ENCODE measurements at places on chromosomes 3 and 15. TPM values are rescaled to one million over a fixed set of nuclear protein-coding genes. Genes with fewer than 3 reads are reported as not detected.

DNA sequence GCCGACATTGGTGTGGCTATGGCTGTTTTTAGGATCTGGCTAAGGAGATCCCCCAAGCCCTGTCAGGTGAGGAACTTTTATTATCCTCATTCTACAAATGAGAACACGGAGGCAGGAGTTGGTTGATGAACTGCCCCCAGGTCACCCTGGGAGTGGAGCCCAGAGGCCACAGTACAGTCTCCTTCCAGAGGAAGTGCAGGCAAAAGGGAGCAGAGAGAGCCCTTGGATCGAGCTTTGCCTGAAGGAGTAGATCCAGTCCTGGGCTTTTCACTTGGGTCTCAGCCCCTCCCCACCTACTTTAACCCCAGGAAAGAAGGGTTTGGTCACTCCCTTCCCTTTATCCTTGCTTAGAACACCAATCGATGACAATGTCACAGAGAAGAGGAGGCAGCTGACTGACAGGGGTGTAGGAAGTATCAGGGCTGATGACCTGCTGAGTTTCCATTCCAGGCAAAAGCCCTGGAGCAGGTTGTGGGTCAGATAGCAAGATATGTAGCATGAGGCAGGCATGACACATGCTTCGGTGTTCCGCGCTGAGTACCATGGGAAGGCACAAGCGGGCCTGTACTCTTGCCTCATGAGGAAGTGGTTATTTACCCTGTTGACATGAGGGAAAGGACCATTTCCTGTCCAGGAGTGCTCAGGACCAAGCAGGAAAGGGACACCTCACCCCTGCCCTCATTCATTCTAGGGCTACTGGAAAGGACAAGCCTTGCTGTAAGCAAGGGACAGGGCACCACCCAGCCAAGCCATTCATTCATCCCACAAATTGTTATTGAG lies 5.8 kb upstream of the PLA2G4D start:
- no peak for DNase-seq

- no peak for DNase-seq
Measured at GRCh38 chr3:69998759-69999139, 784 bp upstream of the SAMMSON start.

DNA sequence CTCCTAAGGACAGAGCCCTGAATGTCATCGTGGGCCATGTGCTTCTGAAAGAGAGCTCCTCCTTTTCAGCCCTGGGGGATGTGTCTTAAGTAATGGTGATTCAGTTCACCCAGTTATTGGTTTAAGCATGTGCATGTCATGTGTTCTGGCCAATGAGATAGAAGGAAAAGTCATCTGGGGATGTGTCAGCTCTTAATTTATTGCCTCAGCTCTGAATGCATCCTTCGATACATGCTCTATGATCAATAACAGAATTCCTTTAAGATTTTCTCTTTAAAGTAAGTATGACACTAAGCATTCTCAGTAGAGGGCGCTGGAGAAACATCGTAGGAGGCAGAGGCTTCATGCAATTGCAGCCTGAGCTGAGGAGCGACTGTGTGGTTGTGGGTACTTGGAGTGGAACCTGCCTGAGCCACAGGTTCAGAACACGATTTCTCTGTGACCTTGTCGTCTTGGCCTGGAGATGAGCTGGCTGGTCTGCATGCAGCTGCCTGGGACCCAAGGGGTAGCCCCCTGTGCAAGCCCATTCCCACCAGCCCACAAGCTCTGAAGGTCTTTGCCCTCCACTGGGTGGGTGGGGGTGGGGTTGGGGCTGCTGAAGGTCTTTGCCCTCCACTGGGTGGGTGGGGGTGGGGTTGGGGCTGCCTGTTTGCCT lies 69.5 kb downstream of the C3orf38 start:
- DNase-seq: no peak

- no peak for DNase-seq
Measured at GRCh38 chr3:107911337-107912000, 179.4 kb downstream of the CD47 start.

GRCh38 chr15:99721104-99721778 lies 12.0 kb downstream of the LYSMD4 start:
- no peak for DNase-seq

DNA sequence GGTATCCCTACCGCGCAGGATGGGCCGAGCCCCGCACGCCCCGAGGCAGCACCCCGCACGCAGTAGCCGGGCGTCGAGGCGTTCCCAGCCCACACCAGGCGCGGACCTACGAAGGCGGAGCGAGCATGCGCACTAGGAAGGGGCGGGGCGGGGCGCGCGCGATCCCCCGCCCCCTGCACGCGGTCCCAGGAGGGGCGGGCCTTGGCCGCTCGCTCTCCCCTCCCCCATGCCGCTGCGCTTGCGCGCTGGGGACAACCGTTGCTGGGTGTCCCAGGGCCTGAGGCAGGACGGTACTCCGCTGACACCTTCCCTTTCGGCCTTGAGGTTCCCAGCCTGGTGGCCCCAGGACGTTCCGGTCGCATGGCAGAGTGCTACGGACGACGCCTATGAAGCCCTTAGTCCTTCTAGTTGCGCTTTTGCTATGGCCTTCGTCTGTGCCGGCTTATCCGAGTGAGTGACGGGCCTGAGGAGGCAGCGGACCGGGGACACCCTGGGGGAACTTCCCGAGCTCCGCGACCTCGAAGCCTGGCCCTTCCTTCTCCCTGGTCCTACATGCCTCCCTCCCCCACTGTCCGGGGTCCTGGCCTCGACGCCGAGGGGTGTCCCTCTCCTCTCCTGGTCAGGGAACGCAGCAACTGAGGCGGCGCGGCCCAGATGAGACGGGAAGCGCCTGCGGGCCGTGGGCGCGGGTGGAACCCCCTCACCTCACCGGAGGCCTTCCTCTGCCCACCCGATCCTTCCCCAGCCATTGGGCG lies at the start of gene SPESP1:
TSS of gene SPESP1 (plus strand) at position 258 of the 755 bp plus-strand sequence. CDS start at position 387, 129 bp downstream.
- peak; percentile 79 for DNase-seq

DNA sequence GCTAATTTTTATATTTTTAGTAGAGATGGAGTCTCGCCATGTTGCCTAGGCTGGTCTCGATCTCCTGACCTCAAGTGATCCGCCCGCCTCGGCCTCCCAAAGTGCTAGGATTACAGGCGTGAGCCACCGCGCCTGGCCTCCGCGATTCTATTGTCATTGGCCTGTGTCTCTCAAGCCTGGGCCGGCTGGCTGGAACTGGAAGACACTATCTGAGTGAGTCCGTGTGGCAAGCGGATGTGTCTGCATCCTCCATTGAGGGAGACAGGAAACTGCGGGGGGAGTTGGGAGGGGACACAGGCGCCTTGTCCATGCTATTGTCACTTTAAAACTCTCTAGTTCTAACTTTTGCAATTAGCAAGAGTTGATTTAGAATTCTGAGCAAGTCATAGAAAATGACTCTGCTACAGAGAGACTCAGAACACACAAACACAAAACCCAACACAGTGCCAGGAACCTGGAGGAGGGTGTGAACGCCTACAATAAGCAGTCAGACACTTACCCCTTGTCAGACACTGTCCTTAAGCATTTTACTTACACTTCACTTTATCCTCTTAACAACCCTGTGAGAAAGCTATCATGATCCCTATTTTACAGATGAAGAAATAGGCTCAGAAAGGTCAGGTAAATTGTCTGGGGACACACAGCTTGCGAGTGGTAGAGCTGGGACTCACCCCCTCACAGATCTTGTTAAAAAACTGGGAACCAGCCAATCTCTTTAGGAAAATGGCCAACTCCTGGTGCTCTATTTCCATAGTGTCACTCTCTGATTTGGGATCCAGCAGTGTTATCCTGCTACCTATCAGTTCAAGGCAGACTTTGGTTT lies 38.7 kb downstream of the ANP32A start:
- DNase-seq: peak; percentile 70

- no peak for DNase-seq
Measured at GRCh38 chr3:143203848-143204247, 84.3 kb downstream of the CHST2 start.

DNA sequence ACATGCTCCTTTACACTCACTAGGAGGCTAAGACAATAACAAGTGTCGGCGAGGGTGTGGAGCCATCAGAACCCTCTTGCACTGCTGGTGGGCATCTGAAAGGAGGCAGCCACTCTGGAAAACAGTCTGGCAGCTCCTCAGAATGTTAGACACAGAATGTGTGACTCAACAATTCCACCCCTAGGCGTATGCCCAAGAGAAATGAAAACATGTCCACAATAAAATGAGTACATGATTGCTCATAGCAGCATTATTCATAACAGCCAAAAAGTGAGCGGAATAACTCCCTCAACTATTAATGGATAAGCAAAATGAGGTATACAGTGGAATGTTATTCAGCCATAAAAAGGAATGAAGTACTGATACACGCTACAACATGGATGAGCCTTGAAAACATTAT lies 57.8 kb downstream of the WNT7A start:
- DNase-seq: no peak

DNA sequence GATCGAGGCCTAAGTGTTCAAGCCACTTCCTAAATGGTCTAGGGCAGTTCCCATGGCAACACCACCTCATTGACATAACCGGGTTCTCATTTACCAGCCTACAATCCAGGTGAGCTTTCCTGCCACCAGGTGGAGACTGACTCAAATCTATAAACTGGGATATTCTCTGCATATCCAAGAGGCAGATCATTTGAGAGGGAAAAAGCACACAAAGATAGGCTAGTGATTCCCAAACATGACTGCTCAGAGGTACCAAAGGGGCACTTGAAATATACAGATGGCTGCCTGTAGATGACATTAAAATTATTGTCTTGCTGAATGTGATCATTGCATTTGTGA lies 141.3 kb upstream of the PROK2 start:
- no peak for DNase-seq

GRCh38 chr3:71491154-71491752 lies 92.3 kb downstream of the FOXP1 start:
- DNase-seq: no peak

DNA sequence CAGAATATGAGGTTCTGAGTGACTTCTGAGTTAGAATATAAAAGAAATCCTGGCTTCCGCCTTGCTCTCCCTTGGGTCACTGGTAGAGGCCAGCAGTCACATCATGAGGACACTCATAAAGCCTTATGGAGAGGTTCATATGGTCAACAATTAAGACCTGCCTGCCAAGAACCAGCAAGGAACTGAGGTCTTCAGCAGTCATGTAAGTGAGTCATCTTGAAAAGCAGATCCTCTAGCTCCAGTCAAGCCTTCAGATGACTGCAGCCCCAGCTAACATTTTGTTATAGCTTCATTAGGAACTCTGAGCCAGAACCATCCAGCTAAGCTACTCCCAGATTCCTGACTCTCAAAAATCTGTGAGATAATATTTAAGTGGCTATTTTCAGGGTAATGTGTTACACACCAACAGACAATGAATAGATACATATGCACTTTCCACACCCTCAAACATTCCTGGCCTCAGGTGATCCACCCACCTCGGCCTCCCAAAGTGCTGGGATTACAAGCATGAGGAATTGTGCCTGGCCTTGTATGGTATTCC lies 447.2 kb downstream of the SHQ1 start:
- no peak for DNase-seq

- DNase-seq: no peak
Measured at GRCh38 chr3:23312866-23313265, 109.7 kb downstream of the UBE2E2 start.

The WDR48 gene
- 33.1 TPM for total RNA-seq

The CHDH gene
- total RNA-seq: 12.7 TPM

The ROPN1 gene
- not detected for total RNA-seq

The CCDC39 gene
- not detected for total RNA-seq

The P2RY13 gene
- total RNA-seq: 1.2 TPM

The PODXL2 gene
- 1.5 TPM for total RNA-seq

Data from left ventricle myocardium superior (tissue), 1 donor.